Suprapubic skin (tissue), 4 donors: ENCODE measurements at places on chromosomes 3 and 15.

- DNase-seq, result no peak
Measured at GRCh38 chr15:60096157-60096556, 92.0 kb downstream of the FOXB1 start.

DNA sequence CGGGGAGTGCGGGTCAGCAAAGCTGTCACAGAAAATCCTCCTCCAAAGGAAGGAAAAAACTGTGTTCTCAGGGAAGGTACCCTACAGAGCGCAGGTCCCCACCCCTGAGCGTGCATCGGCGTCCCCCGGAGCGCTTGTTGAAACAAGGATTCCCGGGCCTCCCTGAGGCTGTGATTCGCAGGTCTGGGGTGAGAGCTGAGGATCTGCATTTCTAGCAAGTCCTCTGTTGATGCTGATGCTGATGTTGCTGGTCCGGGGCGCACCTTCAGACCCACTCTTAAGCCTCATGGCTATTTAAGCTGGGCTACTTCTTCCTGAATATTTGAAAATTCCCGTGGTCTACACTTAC lies 226.2 kb upstream of the IGF1R start:
- no peak for DNase-seq

GRCh38 chr3:179091113-179091512 lies 19.5 kb upstream of the ZMAT3 start:
- DNase-seq, result no peak

DNA sequence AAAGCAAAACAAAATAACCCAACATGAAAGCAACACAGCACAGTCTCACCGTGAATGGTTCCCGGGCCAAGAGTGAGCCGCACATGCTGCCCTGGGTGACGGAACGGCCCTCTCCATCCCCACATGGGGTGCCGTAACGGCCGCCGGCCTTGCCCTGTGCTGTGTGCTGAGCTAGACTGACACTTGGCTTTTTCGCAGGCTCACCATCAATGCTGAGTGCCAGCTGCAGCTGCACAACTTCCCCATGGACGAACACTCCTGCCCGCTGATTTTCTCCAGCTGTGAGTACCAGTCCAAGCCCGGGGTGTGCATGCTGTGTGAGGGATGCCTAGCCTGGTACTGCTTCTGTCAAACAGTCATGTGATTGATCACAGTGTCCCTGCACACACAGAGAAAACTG lies 357.6 kb downstream of the GABRG3 start:
- DNase-seq, result no peak

DNA sequence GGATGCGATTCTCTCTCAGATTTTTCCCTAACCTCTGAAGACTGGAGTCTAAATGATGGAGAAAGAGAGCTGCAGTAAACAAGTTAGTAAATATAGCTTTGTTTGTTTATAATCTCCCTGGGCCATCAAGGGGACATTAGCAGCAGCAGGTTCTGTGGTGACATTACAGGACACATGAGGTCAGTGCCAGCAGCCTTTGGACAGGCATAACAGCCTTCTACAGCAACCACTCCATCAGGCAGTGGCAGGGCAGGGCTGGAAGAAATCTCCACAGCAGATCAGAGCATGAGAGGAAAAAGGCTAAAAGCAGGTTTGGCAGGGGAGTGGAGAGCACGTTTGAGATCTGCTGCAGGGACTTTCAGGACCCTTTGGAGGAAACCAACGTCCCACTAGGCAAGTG lies 127.6 kb upstream of the ACP3 start:
- no peak for DNase-seq

DNA sequence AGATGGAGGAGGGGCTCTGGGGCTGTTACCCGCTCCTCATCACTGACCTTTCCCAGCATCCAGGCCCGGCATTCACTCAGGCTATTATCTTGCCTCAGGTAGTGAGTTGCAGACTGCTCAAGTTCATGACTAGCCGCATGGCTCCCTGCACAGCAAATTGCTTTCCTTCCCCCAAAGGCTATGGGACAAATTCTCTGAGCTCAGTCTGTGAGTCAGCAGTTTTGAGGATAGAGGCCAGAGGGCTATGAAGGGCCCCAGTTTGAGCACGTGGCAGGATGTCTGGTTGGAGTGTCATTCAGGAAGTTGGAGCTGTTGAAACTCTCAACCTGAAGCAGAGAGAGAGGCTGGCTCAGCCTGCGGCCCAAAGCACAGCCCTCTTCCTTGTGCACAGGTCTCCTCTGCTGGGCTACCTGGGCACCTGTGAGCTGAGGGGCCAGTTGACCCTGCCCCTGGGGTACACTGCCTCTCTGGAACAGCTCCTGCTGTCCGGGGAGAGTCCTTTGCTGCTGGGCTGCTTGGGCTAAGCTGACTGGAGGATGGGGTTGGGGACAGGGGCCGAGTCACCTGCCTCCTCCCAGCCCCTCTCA lies 7.9 kb downstream of the FAH start:
- no peak for DNase-seq

- no peak for DNase-seq
Measured at GRCh38 chr3:159266779-159267178, 464.9 kb downstream of the MFSD1 start.

DNA sequence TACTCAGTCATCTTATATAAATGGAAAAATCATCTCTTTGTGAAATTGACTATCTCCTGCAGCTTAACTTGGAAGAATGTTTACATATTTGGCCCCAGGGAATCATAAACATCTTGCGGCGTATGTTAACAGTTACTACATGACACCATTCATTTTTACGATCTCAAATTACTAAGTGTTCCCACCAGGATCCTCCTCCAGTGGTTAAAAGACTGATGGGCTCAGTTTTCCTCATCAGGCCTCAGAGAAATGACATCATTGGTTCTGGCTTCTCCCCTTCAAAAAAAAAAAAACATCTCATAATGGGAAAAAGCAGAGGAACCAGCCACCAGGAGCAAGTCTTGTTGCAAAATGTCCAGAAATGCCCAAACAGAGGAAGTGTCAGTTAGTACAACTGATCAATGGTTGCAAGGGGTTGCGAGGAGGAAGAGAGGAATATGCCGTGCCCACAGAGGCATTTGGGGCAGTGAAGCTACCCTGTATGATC lies 70.5 kb upstream of the LIPC start:
- no peak for DNase-seq

- DNase-seq, result no peak
Measured at GRCh38 chr3:5240740-5241139, 53.2 kb downstream of the EDEM1 start.

DNA sequence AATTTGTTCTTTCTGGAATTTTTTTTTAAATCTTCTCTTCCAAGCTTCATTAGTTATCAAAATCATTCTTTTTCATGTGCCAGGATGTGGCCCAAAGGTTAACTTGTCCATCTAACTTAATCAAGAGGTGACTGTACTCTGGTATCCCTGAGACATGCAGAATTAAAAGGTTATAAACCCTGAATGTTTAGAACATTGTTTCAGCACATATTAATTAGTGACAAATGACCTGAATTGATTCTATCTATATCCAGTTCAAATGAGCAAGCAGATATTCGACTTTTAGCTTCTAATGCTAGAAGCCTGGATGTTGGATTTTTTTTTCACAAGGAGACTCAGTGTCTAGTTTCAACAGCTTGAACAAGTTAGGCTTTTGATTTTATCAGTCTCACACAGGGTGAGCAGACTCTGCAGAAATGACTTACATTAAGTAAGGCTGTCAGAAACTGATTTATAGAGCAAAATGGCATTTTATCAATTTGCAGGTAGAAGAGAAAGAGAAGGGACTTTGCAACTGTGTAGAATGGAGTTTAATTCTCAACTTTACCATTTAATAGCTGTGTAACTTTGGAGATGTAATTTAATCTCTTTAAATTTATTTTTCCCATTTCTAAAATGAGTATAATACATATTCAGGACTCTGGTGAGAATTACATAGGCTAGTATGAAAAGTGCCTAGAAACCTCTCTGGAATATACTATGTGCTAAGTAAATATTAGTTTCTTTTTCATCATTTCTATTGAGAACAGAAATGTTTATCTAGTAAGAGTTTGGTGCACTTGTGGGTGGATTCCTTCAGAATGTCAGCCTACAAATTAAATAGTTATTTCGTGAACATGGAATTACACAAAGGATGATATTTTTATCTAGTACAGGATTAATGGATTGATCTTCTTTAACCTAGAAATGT lies 100.0 kb downstream of the ALCAM start:
- DNase-seq, result no peak

DNA sequence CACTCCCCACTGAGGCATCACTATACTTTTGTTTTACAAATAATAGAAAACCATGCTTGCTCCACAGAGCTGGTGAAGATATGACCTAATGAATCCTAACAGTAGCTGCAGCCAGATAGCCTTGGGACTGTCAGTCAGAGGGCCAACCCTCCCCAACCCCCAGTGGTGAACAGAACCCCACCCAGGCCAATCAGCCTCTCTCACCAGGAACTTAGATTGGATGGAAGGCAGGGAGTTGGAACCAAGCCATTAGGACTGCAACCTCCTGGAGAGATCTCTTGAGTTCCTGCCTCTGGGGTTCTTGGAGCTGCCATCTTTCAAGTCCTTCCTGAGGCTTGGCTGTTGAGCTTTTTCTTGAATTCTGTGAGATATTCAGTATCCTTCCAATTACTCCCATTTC lies 3.0 kb upstream of the MRPS22 start:
- no peak for DNase-seq

GRCh38 chr3:142445816-142446254 lies 2.0 kb downstream of the XRN1 start:
- no peak for DNase-seq

GRCh38 chr3:70072754-70073153 lies 73.2 kb downstream of the SAMMSON start:
- DNase-seq, result no peak

DNA sequence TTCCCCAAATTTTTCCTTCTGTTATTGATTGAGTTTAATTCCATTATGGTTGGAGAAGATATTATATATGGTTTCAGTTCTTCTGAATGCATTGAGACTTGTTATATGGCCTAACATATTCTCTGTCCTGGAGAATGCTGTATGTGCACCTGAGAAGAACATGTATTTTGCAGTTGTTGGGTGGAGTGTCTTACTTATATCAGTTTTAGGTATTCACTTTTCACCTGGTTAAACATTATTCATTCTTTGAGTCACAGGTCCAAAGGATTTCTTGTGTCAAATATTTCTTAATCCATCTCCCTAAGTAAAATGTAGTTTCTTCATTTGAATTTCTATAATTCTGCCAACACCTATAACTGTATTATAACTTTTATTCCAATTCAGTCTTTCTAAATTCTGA lies 17.8 kb downstream of the ACKR2 start:
- no peak for DNase-seq

DNA sequence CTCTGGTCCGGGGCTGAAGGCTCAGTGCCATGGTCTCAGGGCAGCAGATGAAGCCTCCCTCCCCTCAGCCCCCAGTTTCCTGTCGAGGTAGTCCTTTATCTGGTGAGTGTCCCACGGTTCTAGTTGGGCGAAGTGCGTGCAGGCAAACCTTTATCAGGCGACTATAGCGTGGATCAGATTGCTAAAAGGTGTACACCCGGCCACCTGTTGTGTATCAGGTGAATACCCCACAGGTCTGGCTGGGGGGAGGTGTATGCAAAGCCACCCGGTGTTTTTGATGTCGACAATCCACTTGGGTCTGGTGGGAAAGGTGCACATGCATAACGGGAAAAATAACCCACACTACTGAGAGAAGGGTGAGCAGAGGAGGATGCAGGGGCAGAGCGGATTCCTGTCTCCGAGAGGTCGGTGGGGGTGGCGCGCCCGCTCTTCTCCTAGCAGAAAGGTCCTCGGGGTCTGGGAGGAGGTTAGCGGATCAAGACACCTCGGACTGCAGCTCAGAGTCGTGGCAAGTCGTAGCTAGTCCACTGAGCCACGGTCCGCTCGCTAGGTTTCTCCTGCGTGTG lies 507 bp downstream of the SLC12A6 start:
- DNase-seq, result no peak

DNA sequence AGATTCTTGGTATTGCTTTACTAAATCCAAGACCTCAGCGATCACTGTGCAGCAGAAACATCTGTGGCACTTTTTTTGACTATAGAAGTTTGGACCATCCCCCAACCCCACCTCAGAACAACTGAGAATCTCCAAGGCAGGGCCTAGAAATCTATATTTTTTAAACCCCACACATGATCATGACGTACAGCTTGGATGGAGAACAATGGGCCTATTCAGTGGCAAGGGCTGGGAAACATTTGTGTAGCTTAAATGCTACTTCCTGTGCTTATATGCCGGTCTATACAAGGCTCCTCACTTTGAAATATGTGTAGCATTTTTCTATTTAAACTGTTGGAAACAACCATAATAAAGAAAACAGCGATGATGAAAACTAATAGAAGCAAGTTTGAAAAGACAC lies 55.1 kb upstream of the SPRED1 start:
- no peak for DNase-seq

DNA sequence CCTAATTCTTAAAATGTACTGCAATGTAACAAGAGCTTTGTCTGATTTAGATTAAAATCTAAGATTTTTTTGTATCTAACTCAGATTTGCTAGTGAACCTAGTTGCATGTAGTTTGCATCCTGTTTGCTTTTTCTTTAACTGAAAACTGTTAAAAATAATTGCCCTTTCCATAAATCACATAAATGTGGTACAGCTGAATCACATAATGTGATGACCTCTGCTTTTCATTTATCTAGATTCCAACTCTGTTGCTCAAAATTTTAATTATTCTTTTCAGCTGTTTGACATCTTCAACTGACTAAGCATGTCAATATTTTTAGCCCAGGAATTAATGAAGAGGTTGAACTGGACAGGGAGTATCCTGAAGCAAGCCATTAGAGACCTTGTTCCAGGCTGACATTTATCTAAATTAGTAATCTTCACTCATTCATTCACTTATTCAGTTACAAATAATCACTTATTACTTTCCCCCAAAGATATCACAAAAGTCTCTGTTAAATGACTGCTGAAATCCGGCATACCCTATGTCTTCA lies 101.9 kb upstream of the PLXND1 start:
- no peak for DNase-seq

DNA sequence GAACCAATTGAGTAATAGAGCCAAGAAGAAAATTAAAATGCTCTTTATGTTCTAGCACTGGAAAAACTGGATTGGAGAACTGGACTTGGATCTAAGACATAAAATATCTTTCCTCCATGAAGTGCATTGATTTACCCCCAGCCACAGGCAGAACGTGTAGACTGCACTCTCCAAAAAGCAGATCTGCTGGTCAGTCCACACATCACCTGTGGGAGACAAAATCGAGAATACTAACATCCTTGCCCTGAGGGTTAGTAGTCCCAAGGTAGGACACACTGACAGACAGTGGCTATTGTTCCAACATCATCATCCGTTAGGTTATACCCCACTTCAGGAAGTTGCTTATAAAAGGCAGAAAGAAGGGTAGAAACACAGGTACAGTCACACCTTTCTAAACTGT lies 257.1 kb upstream of the STT3B start:
- DNase-seq, result no peak

DNA sequence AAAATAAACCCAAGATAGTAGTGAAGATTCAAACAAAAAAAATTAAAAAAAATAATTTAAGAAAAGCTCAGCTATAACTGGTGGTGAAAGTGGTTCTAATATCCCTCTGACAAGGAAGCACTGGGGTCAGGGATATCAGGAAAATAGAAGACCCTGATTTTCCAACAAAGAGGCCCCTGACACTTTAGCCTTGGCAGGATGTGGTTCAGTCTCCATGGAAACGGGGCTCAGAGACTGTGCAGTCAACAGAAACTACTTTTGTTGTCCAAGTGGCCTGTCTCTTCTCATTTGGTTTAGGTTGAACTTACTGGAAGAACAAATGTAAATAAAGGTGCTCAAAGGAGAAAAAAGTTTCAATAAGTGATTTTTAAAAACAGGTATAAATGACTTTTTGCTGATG lies 27.2 kb downstream of the INTS14 start:
- DNase-seq, result no peak

- DNase-seq, result no peak
Measured at GRCh38 chr15:54567408-54568035, 589.3 kb downstream of the UNC13C start.
